ENCODE measurements at places on chromosomes 13 and 19.

DNA sequence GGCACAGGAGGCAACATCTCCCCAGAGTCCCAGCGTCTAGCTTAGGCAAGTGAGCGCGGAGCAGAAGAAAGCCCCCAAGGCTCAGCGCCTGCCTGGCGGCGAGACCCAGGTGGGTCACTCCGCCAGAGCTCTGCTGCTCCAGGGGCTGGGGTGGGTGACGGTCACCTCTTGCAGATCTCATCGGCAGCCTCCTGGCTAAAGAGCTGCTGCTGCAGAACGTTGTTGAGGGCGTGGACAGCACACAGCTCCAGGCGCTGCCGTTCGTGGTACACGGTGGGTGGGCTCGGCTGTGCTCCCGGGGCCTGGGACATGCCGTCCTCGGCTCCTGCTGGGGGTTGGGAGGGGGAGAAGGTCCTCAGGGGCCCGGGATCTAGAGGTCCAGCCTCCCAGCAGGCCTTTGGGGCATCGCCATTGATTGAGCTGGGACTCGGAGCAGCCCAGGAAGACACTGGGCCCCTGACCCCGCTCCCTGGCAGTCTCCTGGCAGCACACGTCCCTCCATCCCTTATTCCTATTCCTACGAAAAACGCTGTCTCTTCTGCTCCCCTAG, 795 bp downstream of the JOSD2 start:
- DNase-seq = no peak

GRCh38 chr19:14411938-14412245, 7.2 kb downstream of the DDX39A start:
- DNase-seq = no peak

- no peak for DNase-seq
Observed at GRCh38 chr13:71144883-71145282, 722.1 kb downstream of the DACH1 start.

DNA sequence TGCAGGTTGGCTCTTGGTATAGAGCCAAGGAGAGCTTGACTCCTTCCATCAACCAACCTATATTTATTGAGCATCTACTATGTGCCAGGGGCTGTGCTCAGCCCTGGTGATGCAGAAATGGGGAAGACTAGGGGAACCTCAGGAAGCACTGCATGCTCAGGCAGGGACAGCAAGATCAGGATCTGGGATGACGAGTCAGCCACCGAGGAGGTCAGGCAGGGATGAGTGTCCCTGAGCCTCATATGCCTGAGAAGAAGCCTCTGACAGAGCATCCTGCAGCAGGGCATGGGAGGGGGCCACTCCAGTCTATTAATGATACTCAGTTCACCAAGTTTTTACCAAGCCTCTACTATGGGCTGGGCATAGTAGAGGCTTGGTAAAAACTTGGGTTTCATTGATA, 158.1 kb downstream of the KATNAL1 start:
- no peak for DNase-seq

- no peak for DNase-seq
Observed at GRCh38 chr13:76160506-76160905, 524.4 kb downstream of the LMO7 start.

DNA sequence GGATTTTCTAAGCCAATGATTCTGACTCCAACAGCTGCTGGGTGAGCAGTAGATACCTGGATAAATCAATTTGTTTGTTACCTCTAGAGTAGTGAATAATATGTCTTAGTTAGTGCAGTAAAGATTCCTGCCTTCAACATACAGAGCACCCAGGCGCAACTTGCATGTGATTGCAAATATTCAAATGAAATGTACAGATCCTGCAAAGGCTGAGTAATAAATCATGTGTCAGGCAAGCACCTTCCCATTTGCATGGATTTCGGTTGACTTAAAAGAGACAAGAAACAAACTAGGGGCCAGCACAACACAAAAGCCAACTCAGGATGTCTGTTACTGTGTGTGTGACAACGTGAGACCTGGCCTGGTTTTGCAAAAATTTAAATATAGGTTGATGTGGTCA, 79.7 kb downstream of the TNFSF11 start:
- DNase-seq = no peak

DNA sequence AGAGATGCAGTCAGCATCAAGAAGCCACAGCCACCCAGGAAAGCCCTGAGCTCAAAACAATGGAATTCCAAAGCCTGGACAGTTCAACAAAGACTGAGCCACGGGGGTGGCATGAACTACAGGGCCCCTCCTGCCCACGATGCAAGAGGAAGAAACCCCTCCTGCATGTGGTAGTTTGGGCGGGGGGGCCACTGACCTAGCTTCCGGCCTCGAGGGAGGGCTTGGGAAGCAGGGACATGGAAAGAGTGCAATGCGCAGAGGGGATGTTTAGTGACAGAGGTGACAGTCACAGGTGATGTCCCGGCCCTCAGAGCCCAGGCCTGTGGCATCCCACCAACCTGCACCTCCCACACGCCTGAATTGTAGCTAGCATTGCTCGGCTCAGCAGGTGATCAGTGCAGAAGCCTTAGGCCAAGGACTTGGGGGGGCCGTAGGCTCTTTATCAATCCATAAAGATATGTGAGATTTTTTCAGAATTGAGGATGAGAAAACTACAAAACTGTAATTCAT, 318.8 kb downstream of the TEX29 start:
- DNase-seq = no peak

DNA sequence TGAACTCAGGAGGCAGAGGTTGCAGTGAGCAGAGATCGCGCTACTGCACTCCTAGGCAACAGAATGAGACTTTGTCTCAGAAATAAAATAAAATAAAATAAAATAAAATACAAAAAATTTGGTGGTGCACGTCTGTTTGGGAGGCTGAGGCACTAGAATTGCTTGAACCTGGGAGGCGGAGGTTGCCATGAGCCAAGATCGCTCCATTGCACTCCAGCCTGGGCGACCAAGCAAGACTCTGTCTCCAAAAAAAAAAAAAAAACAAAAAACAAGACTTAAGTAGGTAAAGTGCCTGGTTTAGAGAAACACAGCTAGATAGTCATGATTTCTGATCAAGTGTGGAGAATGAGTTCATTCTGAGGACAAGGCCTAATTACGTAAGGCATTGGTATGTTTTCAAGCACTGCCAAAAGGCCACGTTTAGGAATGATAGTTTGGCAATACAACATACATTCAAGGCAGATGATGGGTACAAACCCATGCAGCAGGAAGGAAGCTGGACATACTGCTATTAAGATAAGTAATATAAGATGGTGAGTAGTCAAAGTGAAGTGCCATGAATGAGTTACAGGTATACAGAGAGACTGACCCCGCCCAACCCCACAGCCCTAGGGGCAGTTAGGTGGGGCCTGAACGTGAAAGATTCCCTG, 4.8 kb upstream of the UCHL3 start:
- no peak for DNase-seq

DNA sequence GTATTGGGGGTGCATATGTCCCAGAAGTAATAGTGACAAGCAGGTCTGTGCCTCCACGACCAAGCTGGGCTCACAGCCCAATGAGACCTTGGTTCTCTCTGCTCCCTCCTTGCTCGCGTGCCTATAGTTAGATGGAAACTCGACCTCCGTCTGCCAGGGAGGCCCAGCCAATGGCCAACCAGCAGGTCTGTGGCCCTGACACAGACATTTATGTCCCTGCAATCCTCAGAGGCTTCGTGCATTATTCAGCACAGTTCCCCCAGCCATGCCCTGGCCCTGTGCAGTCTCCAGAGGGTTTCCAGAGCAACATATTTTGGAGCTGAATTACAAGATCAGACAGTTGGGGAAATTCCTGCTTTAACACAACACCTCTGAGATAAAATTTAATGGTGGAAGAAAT, 105.1 kb downstream of the UQCRFS1 start:
- no peak for DNase-seq

DNA sequence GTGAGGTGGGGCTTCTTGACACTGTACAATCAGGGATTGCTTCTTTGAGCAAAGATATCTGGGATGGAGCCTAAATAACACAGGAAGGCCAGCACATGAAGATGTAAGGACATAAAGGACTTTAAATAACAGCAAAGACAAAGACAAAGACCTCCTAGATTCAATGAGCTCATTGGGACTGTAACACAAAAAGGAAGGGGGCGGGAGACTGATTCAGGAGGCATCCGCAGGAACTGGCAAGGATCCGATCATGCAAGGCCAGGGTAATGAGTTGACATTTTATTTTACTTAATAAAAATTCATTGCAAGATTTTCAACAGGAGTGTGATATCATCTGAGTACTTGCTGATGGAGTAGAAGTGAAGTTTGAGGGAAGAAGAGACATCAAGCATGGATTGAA, 121.5 kb downstream of the LHFPL6 start:
- DNase-seq = no peak

- DNase-seq = no peak
Observed at GRCh38 chr13:25118378-25118905, 22.5 kb downstream of the PABPC3 start.

GRCh38 chr13:92574499-92574898, 652.1 kb upstream of the GPC6 start:
- no peak for DNase-seq

- DNase-seq = no peak
Observed at GRCh38 chr19:39132344-39132969, 6.9 kb downstream of the PAK4 start.

DNA sequence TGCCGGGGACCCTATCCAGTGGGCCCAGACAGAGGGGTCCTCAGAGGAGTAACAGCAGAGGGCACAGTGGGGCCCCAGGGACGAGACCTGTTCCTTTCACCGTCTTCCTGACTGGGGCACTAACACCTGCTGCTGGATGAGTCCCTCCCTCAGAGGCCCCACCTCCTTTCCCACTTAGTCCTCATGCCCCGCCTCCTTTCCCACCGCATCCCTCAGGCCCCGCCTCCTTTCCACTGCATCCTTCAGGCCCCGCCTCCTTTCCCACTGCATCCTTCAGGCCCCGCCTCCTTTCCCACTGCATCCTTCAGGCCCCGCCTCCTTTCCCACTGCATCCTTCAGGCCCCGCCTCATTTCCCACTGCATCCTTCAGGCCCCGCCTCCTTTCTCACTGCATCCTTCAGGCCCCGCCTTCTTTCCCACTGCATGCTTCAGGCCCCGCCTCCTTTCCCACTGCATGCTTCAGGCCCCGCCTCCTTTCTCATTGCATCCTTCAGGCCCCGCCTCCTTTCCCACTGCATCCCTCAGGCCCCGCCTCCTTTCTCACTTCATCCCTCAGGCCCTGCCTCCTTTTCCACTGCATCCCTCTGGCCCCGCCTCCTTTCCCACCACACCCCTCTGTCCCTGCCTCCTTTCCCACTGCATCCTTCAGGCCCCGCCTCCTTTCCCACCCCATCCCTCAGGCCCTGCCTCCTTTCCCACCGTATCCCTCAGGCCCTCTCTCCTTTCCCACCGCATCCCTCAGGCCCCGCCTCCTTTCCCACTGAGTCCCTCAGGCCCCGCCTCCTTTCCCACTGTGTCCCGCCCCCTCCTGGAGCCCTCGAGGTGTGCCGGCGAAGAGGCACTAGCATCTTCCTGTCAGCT, 6.7 kb downstream of the SPPL2B start:
- DNase-seq = no peak

Measured in NCI-H187 (cell line).